Activated CD4-positive, alpha-beta T cell treated with anti-CD3 and anti-CD28 coated beads for 24 hours (primary cell): ENCODE measurements at places on chromosomes 4 and X.

- no peak for DNase-seq
These were observed 29.8 kb upstream of the RELL1 start for GRCh38 chr4:37715889-37716402.

GRCh38 chr4:115537387-115537786 lies 424.0 kb upstream of the NDST4 start:
- DNase-seq = no peak

DNA sequence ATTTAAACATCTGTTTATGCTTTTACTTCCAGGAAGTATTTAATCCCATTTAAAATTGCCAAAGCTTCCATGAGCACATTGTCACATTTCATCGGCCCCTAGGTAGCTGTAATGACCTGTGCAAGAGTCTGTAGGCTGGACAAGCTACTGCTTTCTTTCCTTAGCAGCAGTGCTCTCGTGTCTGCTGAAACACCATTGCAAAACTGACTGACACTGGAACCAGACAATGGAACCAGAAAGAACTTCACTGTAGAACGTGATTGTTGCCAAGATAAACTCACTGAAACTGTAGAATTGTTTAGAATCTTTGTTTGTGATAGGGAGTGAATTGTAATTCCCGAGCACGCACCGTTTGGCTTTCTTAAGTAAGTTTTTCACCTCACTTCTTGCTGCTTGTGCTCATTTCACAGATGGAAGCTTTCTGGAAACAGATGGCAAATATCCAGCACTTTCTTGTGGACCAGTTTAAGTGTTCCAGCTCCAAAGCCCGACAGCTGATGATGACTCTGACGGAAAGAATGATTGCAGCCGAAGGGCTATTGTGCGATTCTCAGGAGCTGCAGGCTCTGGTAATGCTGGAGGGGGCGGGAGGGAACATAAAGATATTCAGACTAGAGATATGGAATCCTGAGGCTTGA lies 36.9 kb downstream of the EVC start:
- DNase-seq = no peak

DNA sequence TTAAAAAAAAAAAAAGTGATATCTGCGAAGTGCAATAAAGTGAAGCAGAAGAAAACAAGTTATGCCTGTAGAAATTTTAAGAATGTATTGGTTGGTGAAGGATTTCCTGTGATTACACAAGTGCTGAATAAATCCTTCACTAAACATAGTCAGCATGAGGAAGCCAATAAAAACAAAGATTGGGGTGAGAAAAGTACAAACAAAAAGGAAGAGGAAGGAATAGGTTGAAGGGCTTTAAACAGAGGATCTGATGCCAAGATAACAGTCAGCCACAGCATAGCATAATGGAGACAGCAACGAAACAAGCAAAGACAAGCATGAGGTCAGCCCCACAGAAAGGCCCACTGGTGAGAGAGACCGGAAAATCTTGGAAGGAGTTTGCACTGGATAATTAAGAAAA lies 372.2 kb downstream of the ADAM29 start:
- DNase-seq = no peak

DNA sequence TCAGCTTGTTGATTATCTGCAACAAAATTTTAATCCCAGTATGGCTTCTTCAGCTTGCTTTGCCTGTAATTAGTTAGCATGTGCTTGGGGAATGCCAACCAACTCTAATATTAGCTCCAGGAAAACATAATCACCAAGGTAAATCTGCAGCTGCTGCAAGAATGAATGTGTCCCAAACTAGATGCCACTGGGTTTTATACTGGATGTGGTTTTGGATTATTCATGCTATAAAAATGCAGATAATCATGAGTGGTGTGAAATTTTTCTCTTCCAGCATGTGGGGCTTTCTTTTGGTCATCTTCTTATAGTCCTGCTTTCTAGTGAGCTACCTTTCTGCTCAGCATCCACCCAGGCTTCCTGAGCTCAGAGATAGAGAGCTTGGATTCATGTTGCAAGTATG lies 295.9 kb upstream of the CASK start:
- DNase-seq = no peak

DNA sequence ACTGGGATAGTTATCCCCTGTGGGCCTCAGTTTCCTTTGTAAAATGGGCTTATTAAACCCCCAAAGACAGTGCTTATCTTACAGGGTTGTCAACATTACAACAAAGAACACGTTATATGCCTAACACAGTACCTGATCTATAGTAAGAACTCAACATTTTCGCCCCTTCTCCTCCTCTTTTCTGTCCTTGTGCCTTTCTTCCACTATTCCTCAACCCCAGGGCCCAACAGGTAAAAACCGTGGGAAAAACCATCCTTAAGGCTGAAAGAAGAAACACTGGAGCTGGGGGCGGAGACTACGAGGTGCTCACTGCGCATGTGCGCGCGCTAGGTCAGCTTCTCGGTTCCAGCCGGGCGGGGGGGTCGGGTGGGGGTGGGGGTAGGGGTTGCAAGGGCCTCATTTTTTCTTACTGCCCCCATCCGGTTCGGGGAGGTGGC lies 426 bp upstream of the XIAP start:
- peak; percentile 36 for DNase-seq

DNA sequence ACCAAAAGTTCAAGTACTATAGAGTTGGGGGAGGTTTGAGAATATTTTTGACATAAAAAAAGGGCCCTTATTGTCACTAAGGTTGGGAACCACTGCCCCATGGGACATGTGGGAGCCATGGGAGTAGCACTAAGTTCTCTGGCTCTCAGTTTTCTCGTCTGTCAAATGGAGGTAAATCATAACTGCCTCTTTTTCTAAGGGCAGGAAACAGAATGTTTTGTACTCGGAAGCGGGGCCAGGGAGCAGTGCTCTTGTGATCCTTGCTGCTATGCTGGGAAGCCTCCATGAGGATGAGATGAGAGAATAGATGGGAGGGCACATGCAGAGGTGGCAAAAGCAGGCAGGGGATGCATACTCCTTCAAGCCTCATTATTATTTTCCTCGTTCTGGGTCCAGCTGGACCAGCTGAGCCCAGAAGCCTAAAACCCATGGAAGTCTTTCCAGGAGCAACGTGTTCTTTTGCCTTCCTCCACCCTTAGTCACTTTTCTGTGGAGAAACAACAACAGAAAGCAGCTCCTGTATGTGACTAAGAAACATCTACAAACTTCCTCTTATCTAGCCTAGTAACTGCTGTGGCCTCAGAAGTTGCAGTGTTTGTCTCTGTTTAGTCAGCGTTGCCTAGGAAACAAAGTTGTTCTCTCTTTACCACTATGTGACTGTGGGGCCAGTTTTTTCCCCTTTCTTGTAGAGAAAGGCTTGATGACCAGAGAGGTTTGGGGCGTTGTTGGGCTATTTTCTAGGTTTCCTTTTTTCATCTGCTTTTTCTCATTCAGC lies 64.8 kb downstream of the TSC22D3 start:
- peak; percentile 49 for DNase-seq

DNA sequence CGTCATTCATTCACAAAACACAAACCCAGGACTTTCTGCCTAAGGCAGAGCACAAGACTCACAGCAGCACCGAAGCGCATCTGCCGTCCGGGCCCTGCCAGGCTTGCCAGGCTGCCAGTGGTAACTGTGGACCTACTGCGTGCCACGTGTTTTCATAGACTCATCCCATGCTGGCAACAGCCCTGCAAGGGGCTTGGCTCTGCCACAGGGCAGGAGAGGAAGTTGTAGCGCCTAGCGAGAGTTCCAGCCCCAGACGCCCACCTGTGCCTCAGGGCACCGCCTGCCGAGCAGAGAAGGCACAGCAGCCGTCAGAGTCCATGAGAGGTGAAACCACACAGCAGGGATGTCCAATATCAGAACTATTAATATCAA lies 18.9 kb upstream of the MRFAP1 start:
- no peak for DNase-seq

- no peak for DNase-seq
These were observed 131.6 kb upstream of the MED14 start for GRCh38 chrX:40866893-40867292.

GRCh38 chrX:123773258-123773988 lies 40.6 kb upstream of the THOC2 start:
- DNase-seq = no peak
